ENCODE measurements at places on chromosomes 4 and X.

- DNase-seq, result peak; percentile 57
Observed at GRCh38 chr4:55554453-55555030, 7.8 kb upstream of the CLOCK start.

GRCh38 chrX:107207089-107207488 is 678 bp downstream of the DNAAF6 start:
- DNase-seq, result no peak

DNA sequence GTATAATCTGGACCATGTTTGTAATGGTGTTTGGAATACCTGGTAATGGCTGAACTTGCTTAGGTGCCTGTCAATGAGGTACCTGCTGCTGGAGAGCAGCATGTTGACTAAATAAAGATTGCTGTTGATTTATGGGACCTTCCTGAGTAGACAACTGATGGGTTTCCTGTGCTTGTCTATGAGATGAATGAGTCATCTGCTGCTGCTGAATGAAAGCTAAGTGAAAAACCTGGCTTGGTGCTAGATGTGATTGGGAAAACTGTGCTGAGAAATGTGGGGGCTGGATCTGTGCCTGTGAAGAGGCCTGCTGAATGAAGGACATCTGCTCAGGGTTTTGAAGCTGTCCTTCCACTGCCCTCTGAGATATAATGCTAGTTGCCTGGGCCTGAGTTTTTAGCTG is 69.6 kb downstream of the WNK3 start:
- DNase-seq, result no peak

- no peak for DNase-seq
Observed at GRCh38 chr4:169957785-169958184, 68.4 kb downstream of the MFAP3L start.

DNA sequence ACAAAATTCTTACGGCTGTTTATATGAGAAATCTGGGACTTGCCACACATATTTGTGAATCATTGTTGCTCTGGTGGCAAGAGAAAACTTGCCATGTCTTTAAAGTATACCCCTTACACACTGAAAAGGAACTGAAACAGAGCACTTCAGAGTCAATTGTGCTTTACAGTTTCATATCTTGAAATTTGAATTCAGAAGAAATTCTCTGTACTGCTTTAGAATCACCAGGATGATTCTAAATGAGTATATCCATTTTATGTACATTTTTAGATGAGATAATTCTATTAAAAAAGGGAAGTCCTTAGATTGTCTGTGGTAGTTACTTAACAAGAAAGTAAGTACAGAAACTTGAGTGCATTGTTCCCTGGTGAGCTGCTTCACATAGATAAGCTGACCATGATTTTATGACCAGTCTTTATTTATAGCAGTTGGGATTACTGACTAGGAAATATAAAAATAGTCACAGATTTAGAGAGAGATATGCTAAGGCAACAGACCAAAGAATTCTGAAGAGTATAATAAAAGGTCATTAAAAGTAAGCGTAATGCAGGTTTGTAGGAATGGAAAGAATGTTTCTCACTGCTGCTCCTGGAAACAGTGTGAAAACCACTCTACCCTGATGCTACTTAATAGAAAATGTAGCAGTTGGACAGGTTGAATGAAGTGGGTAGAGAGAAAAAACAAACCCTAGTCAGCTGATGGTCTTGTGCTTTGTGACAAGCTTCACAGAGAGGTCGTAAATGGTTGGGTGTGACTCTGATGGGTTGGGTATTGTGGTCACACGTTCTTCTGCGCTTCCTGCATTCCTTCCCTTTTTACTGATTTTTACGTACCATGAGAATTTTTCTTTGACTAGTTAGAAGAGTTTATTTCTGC is 41.0 kb downstream of the FNIP2 start:
- peak; percentile 34 for DNase-seq

GRCh38 chr4:38872620-38873019 is 5.0 kb downstream of the FAM114A1 start:
- no peak for DNase-seq

- DNase-seq, result no peak
Observed at GRCh38 chrX:10749113-10749512, 128.7 kb upstream of the MID1 start.

DNA sequence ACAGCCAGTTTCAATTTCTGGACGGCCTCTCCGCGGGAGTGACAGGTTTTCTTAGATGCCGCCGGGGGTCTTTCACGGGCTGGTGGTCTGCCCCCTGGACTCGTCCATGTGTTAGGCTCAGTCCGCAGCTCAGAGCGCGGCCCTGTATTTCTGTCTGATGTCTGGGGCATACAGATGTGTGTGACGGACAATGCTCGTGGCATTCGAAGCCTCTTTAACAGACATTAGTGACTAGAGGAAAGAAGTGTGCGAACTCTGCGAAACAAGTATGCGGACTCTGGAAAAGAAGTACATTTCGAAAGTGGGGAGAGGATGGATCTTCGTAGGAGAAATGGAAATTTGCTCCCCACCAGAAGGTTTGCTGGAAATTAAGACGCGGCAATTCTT is 793 bp upstream of the DCUN1D4 start:
- no peak for DNase-seq

DNA sequence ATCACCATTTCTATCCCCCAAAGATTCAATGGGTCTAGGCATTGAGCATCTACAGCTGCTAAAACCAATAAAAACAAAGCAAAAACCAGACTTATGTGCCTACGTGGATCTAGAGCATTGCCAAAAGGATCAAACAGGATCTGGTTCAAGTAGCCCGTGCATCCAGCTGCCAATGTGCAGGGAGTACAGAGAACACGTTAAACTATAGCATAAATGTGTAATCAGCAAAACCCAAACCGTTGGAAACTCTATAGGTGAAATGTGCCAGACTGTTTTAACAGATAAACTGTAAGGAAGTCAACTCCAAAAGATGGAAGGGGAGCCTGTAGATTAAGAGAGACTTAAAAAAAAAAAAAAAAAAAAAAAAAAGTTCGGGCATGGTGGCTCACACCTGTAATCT is 58.5 kb downstream of the APOO start:
- DNase-seq, result no peak

- DNase-seq, result no peak
Observed at GRCh38 chrX:19879735-19880378, 7.5 kb downstream of the SH3KBP1 start.

GRCh38 chrX:5646818-5647217 is 581.8 kb downstream of the NLGN4X start:
- no peak for DNase-seq

GRCh38 chr4:13601048-13601447 is 26.5 kb downstream of the BOD1L1 start:
- no peak for DNase-seq

- DNase-seq, result no peak
Observed at GRCh38 chr4:139315221-139315675, 13.0 kb upstream of the NDUFC1 start.

- DNase-seq, result no peak
Observed at GRCh38 chrX:24506082-24506481, 41.0 kb downstream of the PDK3 start.

Data from CD4-positive, alpha-beta T cell treated with Interleukin-12 subunit alpha and Interleukin-12 subunit beta, for 1 hour (primary cell).